ENCODE measurements at places on chromosomes 7 and 10. TPM values are rescaled to one million over a fixed set of nuclear protein-coding genes. Genes with fewer than 3 reads are reported as not detected.

- no peak overlapping the region for H3K27ac ChIP-seq
- no peaks in the 10 kb centered on the region for H3K4me1 ChIP-seq
- no peak for DNase-seq
Measured at GRCh38 chr10:123527151-123527550, 139.0 kb upstream of the GPR26 start.

- H3K27me3 ChIP-seq: no peaks in the 10 kb centered on the region
- peaks cover 24% of the 10 kb centered on the region for H3K4me1 ChIP-seq
- H3K36me3 ChIP-seq: no peaks in the 10 kb centered on the region
- no peak overlapping the region for H3K4me3 ChIP-seq
- H3K27ac ChIP-seq: peak overlapping the region; percentile 71
- peak; percentile 93 for DNase-seq
Measured at GRCh38 chr7:1455241-1455939, 3.9 kb downstream of the MICALL2 start.

DNA sequence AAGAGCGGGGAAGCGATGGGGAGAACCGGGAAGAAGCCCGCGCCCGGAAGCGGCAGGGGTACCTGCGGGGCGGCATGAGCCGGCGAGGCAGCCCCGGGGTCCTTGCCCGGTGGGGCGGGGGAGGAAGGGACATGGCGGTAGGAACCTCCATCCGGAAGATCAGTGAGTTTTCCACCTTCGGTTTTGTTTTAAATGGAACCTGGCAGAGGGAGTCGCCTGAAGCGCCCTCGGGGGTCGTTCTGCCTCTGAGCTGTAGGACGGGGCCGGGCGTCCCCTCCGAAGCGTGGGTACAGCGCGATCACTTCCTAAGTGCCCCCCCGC is 471 bp downstream of the PFKP start:
- peaks cover 24% of the 10 kb centered on the region for H3K4me1 ChIP-seq
- no peaks in the 10 kb centered on the region for H3K36me3 ChIP-seq
- peak overlapping the region; percentile 80 for H3K27ac ChIP-seq
- DNase-seq: no peak
- H3K27me3 ChIP-seq: no peaks in the 10 kb centered on the region

PON1 gene
- not detected for total RNA-seq

- H3K27ac ChIP-seq: no peak overlapping the region
- no peak for DNase-seq
- H3K4me1 ChIP-seq: no peaks in the 10 kb centered on the region
- H3K36me3 ChIP-seq: no peaks in the 10 kb centered on the region
- no peak overlapping the region for H3K4me3 ChIP-seq
Measured at GRCh38 chr10:75358835-75359421, 42.6 kb downstream of the ZNF503 start.

ZNF736 gene
- total RNA-seq: 14.4 TPM

DNA sequence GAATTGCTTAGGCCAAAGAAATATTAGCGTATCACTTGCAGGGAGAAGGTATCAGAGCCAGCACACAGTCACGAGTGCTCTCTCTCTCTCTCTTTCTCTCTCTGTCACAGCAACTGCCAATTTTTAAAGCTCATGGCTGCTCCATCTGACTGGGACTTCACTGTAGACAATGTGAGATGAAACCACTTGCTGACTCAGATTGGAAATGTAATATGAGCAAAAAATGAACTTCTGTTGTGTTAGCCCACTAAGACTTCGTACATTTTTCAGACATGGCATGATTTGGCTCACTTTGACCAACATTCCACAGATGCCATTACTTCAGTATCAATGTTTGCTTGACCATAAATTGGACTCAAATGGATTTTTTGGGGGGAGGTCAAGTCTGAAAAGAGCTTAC is 68.1 kb downstream of the DGKB start:
- H3K4me1 ChIP-seq: no peaks in the 10 kb centered on the region
- no peaks in the 10 kb centered on the region for H3K36me3 ChIP-seq
- no peak overlapping the region for H3K27ac ChIP-seq
- H3K4me3 ChIP-seq: no peak overlapping the region
- no peaks in the 10 kb centered on the region for H3K27me3 ChIP-seq

- H3K4me1 ChIP-seq: peaks cover 17% of the 10 kb centered on the region
- H3K4me3 ChIP-seq: no peak overlapping the region
- H3K27me3 ChIP-seq: no peaks in the 10 kb centered on the region
Measured at GRCh38 chr7:94912085-94912484, 4.7 kb downstream of the PPP1R9A start.

DNA sequence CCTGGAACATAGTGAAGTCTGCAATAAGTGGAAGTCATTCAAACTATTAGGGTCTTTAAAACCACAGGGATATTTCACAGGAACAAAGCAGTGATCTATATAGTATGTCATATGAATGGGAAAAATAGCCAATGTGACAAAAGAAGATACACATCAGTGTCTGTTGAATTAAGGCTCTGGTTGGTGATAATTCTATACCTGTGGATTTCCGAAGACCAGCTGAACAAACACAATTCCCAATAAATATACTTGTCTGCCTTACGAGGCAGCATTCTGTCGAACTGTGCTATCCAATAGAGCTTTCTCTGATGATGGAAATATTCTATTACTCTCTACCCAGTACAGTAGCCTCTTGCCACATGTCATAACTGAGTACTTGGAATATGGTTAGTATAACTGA is 55.9 kb upstream of the CAV2 start:
- H3K4me3 ChIP-seq: no peak overlapping the region
- no peaks in the 10 kb centered on the region for H3K36me3 ChIP-seq

- no peaks in the 10 kb centered on the region for H3K36me3 ChIP-seq
- no peak overlapping the region for H3K4me3 ChIP-seq
- DNase-seq: peak; percentile 10
- H3K27me3 ChIP-seq: no peaks in the 10 kb centered on the region
- H3K4me1 ChIP-seq: no peaks in the 10 kb centered on the region
Measured at GRCh38 chr10:8639486-8640185, 585.1 kb downstream of the GATA3 start.

AZGP1 gene
- total RNA-seq: not detected

DNA sequence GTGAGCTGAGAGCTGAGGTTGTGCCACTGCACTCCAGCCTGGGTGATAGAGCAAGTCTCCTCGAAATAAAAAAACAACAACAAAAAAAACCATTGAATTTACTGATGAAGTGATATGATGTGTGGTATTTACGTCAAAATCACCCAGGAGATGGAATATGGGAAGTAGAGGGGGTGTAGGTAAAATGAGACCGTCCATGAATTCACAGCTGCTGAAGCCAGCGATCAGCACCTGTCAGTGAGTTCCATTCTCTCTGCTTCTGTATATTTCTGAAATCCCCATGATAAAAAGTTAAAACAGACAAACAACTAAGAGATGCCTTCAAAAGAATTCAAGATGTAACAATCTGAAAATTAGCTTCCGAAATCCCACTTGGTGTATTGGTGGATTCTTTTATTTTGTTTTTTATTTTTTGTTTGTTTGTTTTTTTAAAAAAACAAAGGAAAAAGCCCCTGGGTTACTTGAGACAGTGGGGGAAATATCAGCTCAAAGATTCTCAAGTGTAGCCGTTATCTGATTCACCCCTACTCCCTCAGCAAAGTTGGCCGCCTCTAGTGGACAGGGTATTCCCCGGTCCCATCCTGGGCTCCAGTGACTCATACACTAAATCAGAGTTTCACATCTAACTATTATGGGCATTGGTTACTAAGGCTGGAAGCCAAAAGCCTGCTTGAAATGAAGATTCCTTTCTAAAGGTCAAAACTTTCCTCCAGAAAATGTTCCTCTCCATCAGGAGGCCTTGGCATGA is 76.4 kb downstream of the MAP3K8 start:
- no peaks in the 10 kb centered on the region for H3K27me3 ChIP-seq
- H3K36me3 ChIP-seq: no peaks in the 10 kb centered on the region
- no peak overlapping the region for H3K4me3 ChIP-seq
- H3K4me1 ChIP-seq: no peaks in the 10 kb centered on the region

GRCh38 chr7:78435355-78435754 is 636.8 kb downstream of the PHTF2 start:
- peaks cover 25% of the 10 kb centered on the region for H3K4me1 ChIP-seq
- peak; percentile 27 for DNase-seq
- H3K27me3 ChIP-seq: no peaks in the 10 kb centered on the region
- H3K27ac ChIP-seq: peak overlapping the region; percentile 71

TAF3 gene
- 11.0 TPM for total RNA-seq

DNA sequence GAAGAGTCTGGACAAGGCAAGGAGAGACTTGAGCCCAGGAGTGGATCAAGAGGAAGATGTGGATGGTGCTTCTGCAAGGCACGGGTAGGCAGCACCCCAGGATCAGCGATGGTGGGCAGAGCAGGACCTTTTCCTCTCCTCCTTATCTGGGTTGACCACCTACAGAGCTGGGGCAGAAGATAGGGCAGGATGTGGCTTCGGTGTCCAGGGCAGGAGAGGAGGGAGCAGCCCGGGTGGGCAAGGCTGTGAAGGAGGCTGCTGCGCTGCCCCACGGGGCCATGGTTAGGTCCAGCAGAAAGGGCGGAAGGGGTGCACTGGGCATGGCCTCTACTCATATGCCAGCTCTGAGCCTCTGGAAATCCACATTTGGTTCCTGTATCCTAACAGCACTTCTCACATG is 20.0 kb upstream of the PARP12 start:
- no peaks in the 10 kb centered on the region for H3K27me3 ChIP-seq
- DNase-seq: no peak
- H3K4me3 ChIP-seq: no peak overlapping the region
- H3K4me1 ChIP-seq: no peaks in the 10 kb centered on the region
- no peak overlapping the region for H3K27ac ChIP-seq

EPHA1 gene
- total RNA-seq: 7.5 TPM

CTAGE8 gene
- total RNA-seq: 21.4 TPM

DNA sequence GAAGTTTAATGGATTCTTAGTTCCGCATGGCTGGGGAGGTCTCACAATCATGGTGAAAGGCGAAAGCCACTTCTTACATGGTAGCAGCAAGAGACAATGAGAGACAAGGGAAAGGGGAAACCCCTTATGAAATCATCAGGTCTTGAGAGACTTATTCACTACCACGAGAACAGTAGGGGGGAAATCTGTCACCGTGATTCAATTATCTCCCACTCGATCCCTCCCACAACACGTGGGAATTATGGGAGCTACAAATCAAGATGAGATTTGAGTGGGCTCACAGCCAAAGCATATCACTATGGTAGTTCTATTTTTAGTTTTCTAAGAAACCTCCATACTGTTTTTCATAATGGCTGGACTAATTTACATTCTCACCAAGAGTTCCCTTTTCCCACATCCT is 36.7 kb downstream of the SPAM1 start:
- no peak overlapping the region for H3K4me3 ChIP-seq
- no peak for DNase-seq
- no peaks in the 10 kb centered on the region for H3K4me1 ChIP-seq
- H3K27me3 ChIP-seq: no peaks in the 10 kb centered on the region
- no peak overlapping the region for H3K27ac ChIP-seq
- H3K36me3 ChIP-seq: no peaks in the 10 kb centered on the region

CUZD1 gene
- total RNA-seq: 0.45 TPM

KIAA1217 gene
- 67.3 TPM for total RNA-seq

SNX13 gene
- total RNA-seq: 102 TPM

CCDC3 gene
- total RNA-seq: 6.8 TPM

DNA sequence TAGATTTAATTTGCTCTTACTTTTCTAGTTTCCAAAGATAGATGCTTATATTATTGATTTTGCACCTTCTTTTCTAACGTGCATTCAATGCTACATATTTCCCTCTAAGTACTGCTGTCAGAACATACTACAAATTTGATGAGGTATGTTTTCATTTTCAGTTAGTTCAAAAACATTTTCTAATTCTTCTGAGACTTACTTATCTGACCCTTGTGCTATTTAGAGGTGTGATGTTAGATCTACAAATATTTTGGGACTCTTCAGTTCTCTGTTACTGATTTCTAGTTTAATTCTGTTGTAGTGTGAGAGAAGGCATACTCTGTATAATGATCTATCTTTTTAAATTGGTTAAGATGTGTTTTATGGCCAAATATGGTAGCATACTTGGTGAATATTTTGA is 97.8 kb upstream of the TMEM168 start:
- H3K4me3 ChIP-seq: no peak overlapping the region
- peaks cover 6% of the 10 kb centered on the region for H3K4me1 ChIP-seq
- H3K27ac ChIP-seq: no peak overlapping the region

GRCh38 chr7:83856094-83856493 is 207.2 kb upstream of the SEMA3E start:
- no peak overlapping the region for H3K27ac ChIP-seq
- no peaks in the 10 kb centered on the region for H3K27me3 ChIP-seq
- H3K4me1 ChIP-seq: no peaks in the 10 kb centered on the region

ADRB1 gene
- 1.0 TPM for total RNA-seq

GRCh38 chr7:155316427-155317113 is 18.9 kb downstream of the INSIG1 start:
- H3K4me3 ChIP-seq: no peak overlapping the region
- DNase-seq: no peak
- H3K27me3 ChIP-seq: no peaks in the 10 kb centered on the region
- no peak overlapping the region for H3K27ac ChIP-seq

GRCh38 chr10:89348481-89348880 is 20.7 kb downstream of the IFIT3 start:
- no peaks in the 10 kb centered on the region for H3K36me3 ChIP-seq
- peaks cover 46% of the 10 kb centered on the region for H3K4me1 ChIP-seq
- H3K4me3 ChIP-seq: no peak overlapping the region
- H3K27ac ChIP-seq: no peak overlapping the region

DNA sequence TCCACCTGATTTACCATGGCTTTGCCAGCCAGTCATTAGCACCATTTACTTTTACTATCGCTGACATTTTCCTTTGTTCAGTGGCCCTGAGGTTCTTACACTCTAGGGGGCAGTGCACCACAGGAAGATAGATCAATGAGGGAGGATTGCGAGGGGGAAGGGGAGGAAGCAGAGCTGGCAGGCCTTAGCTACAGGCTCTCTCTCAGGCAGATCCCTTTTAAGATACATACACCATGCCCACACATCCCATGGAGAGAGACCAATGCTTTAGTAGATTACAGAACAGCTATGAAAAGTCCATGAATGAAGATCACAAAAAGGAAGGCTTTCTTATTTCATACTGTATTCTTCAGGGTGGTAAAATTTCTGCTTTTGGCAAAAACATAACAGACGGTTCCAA is 47.4 kb downstream of the DENND11 start:
- peaks cover 8% of the 10 kb centered on the region for H3K4me1 ChIP-seq
- no peak overlapping the region for H3K27ac ChIP-seq
- H3K36me3 ChIP-seq: no peaks in the 10 kb centered on the region

DNA sequence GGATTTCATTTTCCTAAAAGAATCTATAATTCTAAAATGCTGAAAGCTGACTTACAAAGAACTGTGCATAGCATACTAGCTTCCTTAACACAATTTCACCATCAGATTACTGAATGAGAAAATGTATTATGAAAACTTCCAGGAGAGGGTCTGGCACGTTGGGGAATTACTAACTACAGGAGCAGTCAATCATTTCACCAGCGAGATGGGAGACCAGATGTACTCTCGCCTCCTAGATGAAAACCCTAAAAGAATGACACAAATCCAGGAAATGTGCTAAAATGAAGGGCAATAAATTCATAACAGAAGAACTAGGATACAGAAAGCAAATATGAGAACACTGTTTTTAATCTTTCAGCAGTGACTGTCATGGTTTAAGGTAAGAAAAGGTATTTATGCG is 330.8 kb downstream of the ABCA13 start:
- DNase-seq: no peak
- H3K36me3 ChIP-seq: no peaks in the 10 kb centered on the region
- no peak overlapping the region for H3K4me3 ChIP-seq
- no peak overlapping the region for H3K27ac ChIP-seq
- H3K4me1 ChIP-seq: no peaks in the 10 kb centered on the region

LRWD1 gene
- total RNA-seq: 23.5 TPM
